ENCODE measurements at places on chromosomes 7 and 10.
A peak's percentile ranks its signal among the peaks of the same experiment; 100 is the strongest.

DNA sequence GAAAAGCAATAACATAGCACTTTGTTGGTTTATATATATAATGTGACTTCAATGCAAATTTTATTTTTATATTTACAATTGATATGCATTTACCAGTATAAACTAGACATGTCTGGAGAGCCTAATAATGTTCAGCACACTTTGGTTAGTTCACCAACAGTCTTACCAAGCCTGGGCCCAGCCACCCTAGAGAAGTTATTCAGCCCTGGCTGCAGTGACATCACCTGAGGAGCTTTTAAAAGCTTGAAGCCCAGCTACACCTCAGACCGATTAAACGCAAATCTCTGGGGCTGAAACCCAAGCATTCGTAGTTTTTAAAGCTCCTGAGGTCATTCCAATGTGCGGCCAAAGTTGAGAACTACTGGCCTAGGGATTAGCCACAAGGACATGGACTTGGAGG, 155.0 kb upstream of the LANCL2 start:
- DNase-seq: no peak

- no peak for DNase-seq
Measured at GRCh38 chr10:71067098-71067740, 145.2 kb upstream of the UNC5B start.

- DNase-seq: no peak
Measured at GRCh38 chr10:34543716-34544115, 271.4 kb downstream of the PARD3 start.

GRCh38 chr10:102714621-102715455, at the start of gene SFXN2:
SFXN2 (plus strand) TSS chr10:102714636; CDS start chr10:102726637, 12,001 bp downstream.
- DNase-seq: peak; percentile 69

GRCh38 chr10:6297951-6298381, 95.2 kb downstream of the PFKFB3 start:
- no peak for DNase-seq

GRCh38 chr10:69802424-69803161, 887 bp downstream of the COL13A1 start:
- DNase-seq: no peak

GRCh38 chr10:114603948-114604347, 54.1 kb downstream of the ABLIM1 start:
- no peak for DNase-seq

GRCh38 chr7:151893405-151893923, 16.5 kb upstream of the PRKAG2 start:
- DNase-seq: no peak

- DNase-seq: no peak
Measured at GRCh38 chr7:27147199-27148030, at the start of gene HOXA6. HOXA6 (minus strand) TSS chr7:27147774; CDS start chr7:27147749, 25 bp downstream.

- DNase-seq: no peak
Measured at GRCh38 chr7:133372337-133372736, 119.5 kb downstream of the EXOC4 start.

GRCh38 chr7:141477865-141478264, 73.3 kb upstream of the AGK start:
- no peak for DNase-seq

- DNase-seq: peak; percentile 69
Measured at GRCh38 chr7:44981035-44981706, 2.4 kb upstream of the MYO1G start.

- DNase-seq: no peak
Measured at GRCh38 chr7:32108651-32109050, 38.4 kb upstream of the PDE1C start.

DNA sequence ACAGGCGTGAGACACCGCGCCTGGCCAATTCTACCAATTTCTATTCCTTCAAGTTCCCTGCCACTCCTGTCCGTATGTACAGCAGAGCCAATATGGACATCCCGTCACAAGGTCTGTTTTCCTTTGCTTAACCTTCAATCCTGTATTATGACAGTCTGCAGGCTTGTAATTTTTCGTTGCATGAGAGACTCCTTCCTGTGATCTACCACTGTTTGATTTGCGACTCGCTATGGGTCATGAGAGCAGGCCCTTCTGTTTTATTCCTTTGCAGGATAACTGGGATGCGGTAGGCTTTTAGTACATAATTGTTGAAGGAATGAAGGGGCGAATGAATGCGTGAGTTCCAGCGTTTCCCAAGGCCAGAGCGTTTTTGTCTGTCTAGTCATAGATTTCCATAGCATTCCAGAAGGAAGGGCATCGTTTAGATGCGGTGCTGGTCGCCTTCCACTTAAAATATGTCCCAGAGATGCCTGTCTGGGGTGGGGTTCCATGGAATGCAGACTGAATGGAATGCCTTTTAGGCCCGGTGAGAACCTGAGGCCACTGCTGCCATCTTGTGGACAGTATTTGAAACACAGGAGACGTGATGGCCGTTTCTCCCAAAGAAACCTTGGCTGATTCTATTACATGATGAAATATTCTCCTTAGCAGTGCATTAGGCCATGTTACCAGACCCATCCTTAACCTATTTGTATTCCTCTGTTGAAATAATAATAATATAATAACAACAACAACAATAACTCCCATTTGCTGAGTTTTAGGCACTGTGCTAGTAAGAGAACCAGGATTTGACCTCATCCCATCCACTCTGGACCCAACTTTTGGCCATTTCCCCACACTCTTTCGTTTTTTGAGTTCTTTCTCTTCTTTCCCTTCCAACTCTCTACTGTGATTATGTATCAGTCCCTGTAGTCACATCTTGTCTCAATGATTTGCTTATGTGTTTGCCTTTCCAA, 193.2 kb downstream of the MYOF start:
- peak; percentile 63 for DNase-seq

- DNase-seq: no peak
Measured at GRCh38 chr10:89745903-89746302, 44.5 kb downstream of the KIF20B start.

GRCh38 chr7:70104243-70104642, 506.0 kb downstream of the AUTS2 start:
- DNase-seq: no peak

DNA sequence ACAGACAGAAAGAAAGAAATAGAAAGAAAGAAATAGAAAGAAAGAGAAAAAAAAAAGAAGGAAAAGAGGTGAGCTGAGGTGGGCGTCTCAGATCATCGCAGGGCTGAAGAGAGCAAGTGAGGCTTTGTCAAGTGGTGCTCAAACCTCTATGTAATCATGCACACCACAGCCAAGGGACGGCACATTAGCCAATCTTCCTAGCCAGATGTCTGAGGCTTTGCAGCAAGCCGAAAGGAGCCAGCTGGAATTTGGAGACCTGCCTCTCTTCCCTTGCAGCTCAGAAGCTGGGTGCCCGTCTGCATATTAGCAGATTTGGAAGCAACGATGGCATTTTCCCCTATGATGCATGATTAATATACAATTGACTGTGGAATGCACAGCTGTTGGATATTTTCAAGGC, 52.5 kb downstream of the ADRA2A start:
- DNase-seq: no peak

DNA sequence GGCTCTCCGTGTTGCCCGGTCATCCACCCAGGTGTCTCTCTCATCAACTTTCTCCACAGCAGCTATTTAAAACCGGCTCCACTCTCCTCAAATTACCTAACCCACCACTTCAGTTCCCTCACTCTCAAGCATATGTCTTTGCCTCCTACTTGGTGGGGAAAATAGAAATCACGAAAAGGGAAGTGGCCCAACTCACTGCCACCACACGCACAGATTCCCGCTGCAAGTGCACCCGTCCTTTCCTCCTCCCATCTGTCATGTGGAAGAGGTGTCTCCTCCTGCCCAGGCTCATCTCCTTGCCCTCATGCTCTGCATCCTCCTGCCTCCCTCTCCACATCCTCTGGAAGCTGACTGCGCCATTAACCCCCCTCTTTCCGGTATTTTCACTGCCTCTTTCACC, 80.8 kb upstream of the MKX start:
- DNase-seq: no peak

- DNase-seq: no peak
Measured at GRCh38 chr10:27258492-27258837, 17.9 kb upstream of the ACBD5 start.

DNA sequence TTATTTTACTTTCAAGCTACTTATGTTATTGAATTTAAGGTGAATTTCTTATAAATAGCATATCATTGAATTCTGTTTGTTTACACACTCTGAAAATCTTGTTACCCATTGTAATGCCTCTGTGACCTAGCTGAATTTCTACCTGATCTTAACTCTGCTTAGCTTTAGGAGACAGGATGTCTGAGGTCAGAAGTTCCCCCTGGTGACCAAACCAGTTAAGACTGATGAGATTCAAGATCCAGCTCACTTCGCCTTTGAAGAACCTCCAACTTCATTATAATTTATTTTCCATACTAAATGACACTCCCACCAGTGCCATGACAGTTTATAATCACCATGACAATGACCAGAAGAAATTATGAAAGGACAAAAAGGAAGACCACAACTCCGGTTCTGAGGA, 213.4 kb upstream of the CDC14C start:
- DNase-seq: no peak

DNA sequence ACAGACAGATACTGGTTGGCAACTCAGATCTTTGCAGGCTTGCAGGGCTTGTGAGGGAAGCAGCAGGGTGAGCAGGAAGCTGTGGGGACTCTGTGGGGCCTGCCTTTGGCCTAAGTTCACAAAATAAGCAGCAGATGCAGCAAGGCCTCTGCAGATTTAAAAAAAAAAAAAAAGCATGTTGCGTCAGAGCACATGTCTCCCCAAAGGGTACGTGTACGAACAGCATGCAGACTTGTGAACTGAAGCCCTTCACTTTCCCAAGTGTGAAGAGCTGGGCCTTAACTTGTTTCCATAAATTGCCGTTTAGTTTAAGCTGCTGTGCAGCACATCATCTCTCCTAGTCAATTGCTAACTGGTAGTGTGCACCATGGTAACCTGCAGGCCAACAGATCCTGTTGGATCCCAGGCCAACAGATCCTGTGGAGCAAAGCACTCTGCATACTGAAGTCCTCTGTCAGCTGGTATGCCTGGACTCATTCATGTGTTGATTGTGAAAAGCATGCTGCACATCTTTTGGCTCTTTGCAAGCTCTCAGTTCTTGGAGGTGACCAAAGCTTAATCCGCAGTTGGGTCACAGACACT, 10.8 kb upstream of the XPNPEP1 start:
- no peak for DNase-seq

DNA sequence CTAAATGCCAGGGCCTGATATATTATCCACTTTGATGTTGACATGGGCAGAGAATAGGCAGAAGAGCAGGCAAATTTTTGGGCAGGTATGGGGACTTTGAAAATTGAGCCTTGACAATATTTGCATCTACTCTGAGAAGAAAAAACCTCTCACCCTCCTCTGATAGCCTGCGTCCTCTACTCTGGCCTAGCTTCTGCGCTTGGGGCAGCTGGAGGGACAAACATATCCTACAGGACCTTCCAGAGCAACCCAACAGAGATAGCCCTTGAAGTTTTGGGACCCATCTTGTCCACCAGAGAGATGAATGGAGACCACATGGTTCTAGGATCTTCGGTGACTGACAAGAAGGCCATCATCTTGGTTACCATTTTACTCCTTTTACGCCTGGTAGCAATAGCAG, at the start of gene TAS2R60:
Gene TAS2R60, plus strand, starts transcription at position 301 of the 400 bp plus-strand sequence. Its CDS starts 0 bp downstream, at position 301.
- DNase-seq: no peak

DNA sequence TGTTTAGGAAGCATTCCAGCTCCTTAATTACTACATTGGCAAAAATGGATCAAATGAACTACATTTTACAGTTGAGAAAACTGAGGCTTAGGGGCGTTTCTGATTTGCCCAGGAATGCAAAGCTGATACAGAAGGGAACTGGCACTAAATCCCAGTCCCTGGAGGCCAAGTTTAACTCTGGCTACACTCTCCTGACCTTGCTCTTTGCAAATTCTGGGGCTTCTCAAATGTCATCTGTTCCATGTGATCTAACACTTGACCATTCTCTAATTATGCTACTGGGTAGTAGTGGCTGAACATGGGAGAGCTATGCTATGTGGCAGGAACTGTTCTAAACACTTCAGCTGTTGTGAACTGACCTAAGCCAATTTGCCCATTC, 11.3 kb upstream of the HABP2 start:
- no peak for DNase-seq

GRCh38 chr10:89836840-89837164, 135.4 kb downstream of the KIF20B start:
- no peak for DNase-seq

- no peak for DNase-seq
Measured at GRCh38 chr7:28170701-28171100, 9.9 kb downstream of the JAZF1 start.

- peak; percentile 78 for DNase-seq
Measured at GRCh38 chr10:22379059-22379458, 33.8 kb downstream of the SPAG6 start.

GRCh38 chr10:114869520-114869892, 47.9 kb downstream of the FHIP2A start:
- DNase-seq: no peak

GRCh38 chr7:20275637-20276036, 55.1 kb upstream of the ITGB8 start:
- DNase-seq: no peak

DNA sequence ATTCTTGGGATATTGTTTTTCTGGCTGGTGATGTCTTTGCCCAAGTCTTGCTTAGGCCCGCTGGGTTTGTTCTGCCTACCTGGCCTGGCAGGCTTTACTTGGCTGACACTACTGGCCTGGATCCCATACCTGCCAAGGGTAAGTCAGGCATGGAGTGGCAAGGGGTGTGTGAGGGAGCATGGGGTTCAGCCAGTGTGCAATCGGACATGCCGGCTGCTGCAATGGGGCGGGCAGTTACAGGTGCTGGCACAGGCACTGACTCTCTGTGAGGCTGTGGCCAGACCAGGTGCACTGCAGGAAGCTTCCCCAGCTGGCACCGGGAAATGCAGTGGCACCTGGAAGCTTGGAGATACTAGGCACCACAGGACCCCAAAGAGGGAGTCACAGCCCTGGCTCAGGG, 168.4 kb downstream of the PON1 start:
- DNase-seq: no peak

DNA sequence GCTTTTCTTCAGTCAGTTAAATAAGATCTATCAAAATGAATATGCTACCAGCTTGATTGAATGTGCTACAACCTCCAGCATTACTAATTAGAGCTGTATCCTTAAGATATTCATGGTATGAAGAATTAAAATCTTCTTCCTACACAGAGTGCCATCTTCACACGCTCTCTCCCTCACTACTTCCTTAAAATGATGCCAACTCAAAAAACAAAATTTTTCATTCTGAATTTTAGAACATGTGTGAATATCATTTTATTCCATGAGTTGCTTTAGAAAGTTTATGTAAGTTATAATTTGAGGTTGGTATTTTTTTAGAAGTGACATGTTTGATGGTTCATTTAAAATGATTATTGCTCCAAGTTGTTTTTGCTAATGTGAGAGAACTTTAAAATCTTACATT, 407.5 kb upstream of the CELF2 start:
- DNase-seq: no peak

GRCh38 chr10:83991986-83992753, 147.1 kb upstream of the GHITM start:
- peak; percentile 43 for DNase-seq

- DNase-seq: no peak
Measured at GRCh38 chr7:103752995-103753394, 236.5 kb downstream of the RELN start.

- DNase-seq: no peak
Measured at GRCh38 chr7:116673457-116673865, 1.5 kb downstream of the MET start.

GRCh38 chr7:5528071-5528814, 104.6 kb upstream of the TNRC18 start:
- DNase-seq: peak; percentile 42

GRCh38 chr7:140192620-140193019, 15.8 kb upstream of the KDM7A start:
- DNase-seq: no peak

GRCh38 chr10:85008488-85009184, 680.2 kb downstream of the CCSER2 start:
- DNase-seq: no peak

Measured in activated CD4-positive, alpha-beta T cell treated with anti-CD3 and anti-CD28 coated beads for 48 hours (primary cell).